ENCODE measurements at places on chromosomes 3 and 15.

- DNase-seq, result no peak
These were observed 56.5 kb upstream of the PLSCR4 start for GRCh38 chr3:146307456-146307725.

DNA sequence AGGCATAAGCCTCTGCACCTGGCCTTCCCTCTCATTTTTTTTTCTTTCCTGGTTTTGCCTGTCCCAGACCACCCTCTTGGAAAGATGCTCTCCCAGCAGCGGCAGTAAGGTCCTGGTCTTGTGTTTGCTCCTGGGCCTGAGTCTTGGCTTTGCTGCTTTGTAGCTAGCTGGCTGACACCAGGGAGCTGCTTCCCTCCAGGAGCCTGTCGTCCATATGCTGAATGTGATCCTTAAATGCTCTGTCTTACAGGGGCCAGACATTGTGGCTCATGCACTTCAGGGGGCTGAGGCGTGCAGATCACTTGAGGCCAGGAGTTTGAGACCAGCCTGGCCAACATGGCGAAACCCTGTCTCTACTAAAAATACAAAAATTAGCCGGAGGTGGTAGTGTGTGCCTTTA lies 17.2 kb downstream of the FLNB start:
- no peak for DNase-seq

GRCh38 chr3:184258926-184259325 lies 2.4 kb downstream of the CAMK2N2 start:
- no peak for DNase-seq

DNA sequence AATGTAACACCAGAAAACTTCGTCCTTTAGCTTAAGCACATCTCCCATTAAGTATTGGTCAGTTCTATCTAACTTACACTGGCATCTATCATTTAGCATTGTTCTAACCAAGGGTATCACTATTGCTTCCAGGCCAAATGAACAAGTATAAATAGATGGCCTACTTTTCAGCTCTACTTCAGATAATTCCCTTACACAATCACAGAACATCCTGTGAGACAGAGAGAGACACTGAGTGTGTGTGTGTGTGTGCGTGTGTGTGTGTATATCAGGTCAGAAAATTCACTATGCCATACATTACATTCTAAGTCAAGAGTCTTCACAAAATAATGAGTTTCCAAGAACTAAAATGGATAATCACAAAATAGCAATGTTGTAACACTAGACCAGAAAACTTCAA lies 39.1 kb downstream of the SCAPER start:
- DNase-seq, result no peak

DNA sequence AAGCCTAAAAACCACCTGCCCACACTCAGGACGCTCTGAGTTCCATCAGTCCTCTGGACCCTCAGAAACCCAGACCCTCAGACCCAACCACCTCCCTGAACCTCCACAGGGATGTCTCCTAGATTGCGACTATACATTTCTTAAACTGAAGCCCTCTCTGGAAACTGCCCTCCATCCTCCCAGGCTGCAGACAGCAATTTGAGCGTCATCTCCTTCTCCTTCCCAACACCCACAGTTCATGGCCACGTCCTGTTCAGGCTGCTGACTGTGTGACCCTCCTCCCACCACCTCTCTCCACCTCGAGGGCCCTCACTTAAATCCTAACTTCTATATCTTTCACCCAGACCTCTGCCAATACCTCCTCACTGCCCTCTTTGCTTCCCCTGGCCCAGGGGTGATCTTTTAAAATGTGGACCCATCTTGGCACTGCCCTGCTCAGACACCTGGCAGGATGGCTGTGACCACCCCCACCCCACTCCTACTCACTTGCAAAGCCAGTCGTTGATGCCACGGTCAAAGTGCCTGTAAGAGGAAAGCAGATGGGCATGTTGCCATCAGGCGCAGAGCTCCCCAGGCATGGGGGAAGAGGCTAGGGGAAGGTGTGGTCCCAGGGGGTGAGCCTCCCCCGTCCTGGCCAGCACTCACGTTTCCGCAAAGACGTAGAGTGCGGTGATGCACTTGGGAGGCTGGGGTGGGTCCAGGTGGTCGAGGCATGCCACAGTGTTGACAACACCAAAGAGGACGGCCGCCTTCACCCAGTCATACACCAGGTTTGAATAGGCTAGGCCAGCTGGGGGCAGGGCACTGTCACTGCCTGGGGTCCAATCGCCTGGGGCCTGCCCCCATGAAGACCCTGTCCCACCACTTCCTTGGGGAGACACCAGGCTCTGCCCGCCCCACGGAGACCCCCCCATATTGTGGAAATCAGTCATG lies 6.0 kb downstream of the HHATL start:
- no peak for DNase-seq

DNA sequence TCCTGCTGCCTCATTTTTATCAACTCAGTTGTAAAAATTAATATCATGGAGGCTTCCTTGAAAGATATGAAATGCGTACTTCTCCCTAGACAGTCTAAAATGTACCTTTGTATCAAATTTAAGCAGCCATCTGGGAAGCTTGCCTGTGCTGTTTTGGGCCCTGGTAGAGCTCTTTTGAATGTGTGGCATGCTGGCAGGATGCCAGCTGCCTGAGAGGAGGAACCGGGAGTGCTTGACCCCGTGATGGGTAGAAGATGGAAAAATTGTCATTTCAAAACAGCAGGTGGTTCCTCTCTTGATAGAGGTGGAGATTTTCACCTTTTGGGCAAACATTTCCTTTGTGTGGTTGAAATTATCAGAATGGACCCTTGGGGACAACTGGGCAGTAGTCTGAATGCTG lies 245.3 kb downstream of the RPLP1 start:
- DNase-seq, result no peak

DNA sequence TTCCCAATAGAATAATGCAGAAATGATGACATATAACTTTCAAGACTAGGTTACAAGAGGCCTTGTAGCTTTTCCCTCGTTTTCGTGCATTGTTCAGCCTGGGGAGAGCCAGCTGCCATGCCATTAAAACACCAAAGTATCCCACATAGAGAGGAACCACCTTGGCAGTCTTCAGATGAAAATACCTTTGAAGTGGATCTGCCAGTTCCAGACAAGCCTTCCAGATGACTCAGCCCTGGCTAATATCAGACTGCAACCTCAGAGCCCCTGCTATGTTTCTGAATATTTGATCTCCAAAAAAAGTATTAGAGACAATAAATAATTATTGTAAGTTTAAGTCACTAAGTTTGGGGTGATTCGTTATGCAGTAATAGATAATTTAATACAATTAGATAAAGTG lies 294.3 kb upstream of the GBE1 start:
- DNase-seq, result peak; percentile 33

DNA sequence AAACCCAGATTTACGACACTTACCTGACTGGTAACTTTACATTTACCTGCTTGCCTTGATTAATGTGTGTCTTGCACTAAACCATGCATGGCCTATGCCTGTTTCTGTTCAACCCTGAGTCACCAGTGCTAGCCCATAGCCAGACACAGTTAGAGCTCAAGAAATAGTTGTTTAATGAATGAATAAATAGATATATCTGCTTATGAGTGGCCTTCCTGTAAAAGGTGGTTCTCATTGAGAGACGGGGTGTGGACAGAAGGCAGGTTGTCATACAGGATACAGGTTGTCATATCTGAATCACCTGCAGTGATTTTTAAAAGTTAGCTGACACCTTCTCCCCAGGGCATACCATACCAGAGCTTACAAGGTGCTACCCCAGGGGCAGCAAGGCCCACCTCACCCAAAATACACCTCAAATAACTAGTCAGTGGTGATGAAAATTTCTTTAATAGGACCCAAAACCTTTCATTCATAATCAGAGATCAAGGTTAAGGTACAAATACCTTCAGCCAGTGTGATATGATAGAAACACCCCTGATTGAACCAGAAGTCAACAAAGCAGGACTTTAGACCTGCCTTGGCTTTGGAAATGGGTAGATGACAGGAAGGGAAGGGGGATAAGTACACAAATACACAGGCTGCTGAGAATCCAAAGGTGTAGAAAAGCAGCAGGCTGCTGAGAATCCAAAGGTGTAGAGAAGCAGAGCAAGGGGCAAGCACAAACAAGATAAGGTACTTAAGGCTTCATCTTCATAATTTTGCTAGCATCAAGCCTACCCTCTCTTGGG lies 45.4 kb upstream of the TSC22D2 start:
- no peak for DNase-seq

- no peak for DNase-seq
These were observed 35.3 kb downstream of the CHRD start for GRCh38 chr3:184415203-184415490.

GRCh38 chr15:68492855-68493254 lies 60.9 kb upstream of the ITGA11 start:
- DNase-seq, result no peak

DNA sequence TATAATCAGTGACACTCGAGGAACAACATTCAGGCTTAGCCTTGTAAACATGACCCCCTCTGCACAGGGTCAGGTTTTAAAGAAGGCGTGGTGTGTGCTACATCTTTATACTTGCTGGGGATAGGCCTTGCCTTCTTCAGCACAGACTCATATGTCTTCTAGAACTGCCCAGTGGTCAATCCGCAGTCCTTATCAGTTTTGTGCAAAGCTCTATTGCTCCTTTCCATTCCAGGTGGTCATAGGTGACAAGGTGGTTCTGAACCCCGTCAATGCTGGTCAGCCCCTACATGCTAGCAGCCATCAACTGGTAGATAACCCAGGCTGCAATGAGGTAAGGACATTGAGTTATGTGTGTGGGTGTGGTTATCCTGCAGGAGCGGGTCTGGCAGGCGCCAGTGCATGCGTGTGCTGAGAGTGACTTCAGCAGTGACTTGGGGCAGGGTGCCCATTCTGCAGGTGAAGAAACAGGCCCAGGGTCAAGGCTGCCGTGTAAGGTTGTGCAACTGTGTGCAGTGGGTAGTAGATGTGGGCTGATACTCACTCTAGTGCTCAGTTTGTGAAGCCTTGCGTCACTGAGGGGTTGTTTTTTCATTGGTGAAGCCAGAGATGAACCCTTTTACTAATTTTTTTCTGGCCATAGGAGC lies 150.9 kb downstream of the ITPR1 start:
- DNase-seq, result no peak

DNA sequence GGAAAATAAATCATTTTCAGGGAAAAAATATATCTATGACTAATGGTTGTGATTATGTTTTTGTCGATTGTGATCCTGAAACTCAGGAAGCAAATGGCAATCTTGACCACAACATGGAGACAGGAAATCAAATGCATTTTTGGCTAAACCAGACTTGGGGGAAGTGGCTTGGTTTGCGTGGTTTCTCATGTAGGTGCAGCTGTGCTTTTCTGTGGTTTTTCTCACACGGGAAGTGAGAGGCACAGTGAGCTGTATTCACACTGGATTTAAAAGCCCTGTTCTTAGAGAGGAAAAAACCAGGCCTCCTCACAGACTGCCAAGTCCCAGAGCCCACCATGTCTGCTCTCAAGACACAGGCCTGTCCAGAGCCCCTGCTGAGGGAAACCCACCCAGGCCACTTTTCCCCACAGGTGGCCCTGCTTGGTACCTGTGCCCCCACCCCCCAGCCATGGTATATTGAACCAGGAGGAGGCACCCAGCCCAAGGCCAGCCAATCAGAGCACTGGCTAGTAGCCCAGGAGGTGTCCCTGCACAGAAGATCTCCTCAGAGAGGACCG lies 46.1 kb downstream of the BTD start:
- no peak for DNase-seq

- no peak for DNase-seq
These were observed 105.7 kb upstream of the TRPM1 start for GRCh38 chr15:31207246-31207645.

- no peak for DNase-seq
These were observed 17.6 kb upstream of the TM2D3 start for GRCh38 chr15:101669744-101670143.

GRCh38 chr3:73580343-73580742 lies 44.4 kb downstream of the PDZRN3 start:
- no peak for DNase-seq

GRCh38 chr3:30527720-30528119 lies 78.7 kb upstream of the TGFBR2 start:
- no peak for DNase-seq

GRCh38 chr3:71511446-71511845 lies 72.1 kb downstream of the FOXP1 start:
- no peak for DNase-seq
